ENCODE measurements at places on chromosomes 16 and 17.

DNA sequence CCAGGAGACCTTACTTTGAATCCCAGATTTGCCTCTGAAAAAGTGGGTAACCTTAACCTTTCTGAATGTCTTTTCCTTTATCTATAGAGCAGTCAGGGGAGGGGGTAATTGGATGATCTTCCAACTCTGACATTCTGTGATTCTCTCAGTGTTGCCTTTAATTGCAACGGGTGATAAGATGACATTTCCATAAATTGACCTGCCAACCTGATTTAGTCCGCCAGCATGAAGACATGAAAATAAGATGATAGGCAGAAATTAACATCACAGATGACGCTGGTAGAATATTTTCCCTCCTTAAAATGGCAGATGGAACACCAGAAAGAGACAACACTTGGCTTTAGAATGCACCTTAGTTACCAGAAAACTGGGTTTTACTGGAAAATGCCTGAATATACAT, 72.6 kb downstream of the VAT1L start:
- no peak for DNase-seq

- DNase-seq = no peak
These were observed 119.1 kb downstream of the BANP start for GRCh38 chr16:88070341-88070740.

DNA sequence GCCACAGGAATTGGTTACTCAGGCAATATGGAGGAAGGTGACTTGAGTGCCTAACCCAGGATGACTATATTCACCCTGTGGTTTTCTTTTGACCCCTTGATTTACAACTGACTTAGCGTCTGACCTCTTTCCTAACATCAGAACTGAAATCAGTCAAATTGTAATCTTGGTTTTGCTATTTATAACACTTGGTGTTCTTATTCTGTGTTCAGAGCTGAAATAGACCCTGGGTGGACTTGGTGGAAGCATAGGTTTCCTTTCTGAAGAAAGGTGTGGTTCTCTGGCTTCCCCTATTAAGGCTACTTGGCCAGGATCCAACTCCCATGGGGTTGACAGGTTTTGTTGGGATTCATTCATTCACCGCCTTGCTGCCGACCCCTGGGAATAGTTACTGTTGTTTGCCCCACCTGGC, 80.8 kb downstream of the CLEC16A start:
- DNase-seq = no peak

GRCh38 chr16:31502981-31503380, 5.2 kb downstream of the RUSF1 start:
- DNase-seq = no peak

DNA sequence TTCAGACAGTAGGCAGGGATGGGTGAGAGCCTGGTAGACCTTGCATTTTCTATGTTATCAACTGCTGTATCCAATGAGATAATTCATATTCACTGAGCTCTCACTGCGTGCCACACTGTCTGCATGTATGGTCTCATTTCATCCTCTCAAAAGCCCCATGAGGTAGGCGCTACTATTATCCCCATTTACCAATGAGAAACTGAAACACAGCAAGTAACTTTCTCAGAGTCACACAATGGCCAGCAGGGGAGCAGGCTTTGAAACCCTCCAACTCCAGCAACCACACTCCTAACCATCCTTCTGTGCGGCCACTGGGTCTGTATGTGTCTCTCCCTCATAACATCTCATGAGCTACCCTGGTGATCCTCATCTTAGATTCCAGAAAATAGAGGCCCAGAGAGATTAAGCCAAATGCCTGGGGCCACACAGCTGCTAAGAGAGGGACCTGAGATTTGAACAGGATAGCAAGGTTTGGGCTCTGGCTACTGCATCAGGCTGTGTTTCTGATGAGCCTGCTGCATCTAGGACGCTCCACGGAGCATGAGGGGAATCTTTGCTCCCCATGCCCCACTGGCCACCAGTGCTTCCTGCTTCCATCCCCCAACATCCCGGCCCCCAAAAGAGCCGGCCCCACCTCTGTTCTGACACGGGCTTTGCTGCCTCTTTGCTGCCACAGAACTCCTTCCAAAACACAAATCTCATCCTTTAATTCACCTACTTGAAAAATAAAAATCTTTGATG, 3.2 kb downstream of the CCR7 start:
- no peak for DNase-seq

GRCh38 chr16:49743658-49744057, 112.3 kb downstream of the ZNF423 start:
- DNase-seq = no peak

- DNase-seq = no peak
These were observed 14.2 kb downstream of the CX3CL1 start for GRCh38 chr16:57386381-57386951.

DNA sequence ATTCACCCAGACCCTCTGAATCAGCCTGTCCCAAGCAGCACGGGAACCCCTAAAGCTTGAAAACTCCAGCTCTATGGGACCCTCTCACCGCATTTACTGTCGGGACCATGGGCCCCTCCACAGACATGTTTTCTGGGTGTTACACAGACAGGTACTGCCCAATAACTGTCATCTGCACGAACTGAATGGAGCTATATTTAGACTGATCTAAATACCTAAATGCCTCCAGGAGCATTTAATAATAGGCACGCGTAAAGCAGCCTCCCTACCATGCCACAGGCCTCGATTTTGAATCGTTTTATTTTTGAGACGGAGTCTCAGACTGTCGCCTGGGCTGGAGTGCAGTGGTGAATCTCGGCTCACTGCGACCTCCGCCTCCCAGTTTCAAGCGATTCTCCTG, 49.7 kb downstream of the EMP2 start:
- DNase-seq = no peak

GRCh38 chr17:36851250-36851649, 86.0 kb upstream of the LHX1 start:
- no peak for DNase-seq

DNA sequence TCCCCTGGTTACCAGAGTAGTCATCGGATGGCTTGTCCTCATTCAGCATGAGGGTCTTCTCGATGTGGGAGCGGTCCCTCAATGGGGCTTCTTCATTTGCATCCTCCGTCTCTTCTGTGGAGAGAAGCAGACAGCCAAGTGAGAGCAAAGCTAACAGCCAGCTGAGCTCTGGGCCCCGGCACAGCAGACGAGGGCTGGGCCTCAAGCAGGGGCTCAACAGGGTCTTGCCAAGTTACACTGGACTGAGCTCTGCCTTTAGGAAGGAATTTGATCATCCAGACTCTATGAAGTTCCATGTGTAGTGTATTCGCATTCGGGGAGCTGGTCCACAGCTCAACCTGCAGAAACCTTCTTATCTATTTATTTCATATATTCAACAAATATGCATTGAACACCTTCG, 37.4 kb downstream of the SRL start:
- no peak for DNase-seq

GRCh38 chr16:3873482-3874173, 6.9 kb downstream of the CREBBP start:
- DNase-seq = no peak

- no peak for DNase-seq
These were observed 341.0 kb upstream of the EEF2KMT start for GRCh38 chr16:5438591-5438990.

DNA sequence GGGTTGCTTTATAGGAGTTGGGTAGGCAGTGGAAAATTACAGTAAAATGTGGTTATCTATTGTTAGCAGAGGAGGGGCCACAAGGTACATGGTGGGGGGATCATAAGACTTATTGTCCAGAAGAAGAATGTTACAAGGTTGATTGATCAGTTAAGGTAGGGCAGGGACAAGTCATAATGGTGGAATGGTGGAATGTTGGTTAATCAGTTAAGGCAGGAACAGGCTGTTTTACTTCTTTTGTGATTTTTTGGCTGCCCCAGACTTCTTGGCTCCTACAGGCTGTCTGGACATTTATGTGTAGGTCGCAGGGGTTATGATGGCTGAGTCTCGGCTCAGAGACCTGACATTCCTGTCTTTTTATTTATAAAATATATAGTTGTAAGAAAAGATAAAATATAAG, 2277.1 kb downstream of the TP53TG3F start:
- no peak for DNase-seq

- no peak for DNase-seq
These were observed 127.8 kb upstream of the KCNJ16 start for GRCh38 chr17:69947027-69947759.

- DNase-seq = no peak
These were observed 6.6 kb upstream of the SPAG7 start for GRCh38 chr17:4974115-4974670.

GRCh38 chr17:61331886-61332285, 67.8 kb upstream of the TBX2 start:
- DNase-seq = no peak

- DNase-seq = no peak
These were observed 84.8 kb downstream of the CDYL2 start for GRCh38 chr16:80719573-80719972.

DNA sequence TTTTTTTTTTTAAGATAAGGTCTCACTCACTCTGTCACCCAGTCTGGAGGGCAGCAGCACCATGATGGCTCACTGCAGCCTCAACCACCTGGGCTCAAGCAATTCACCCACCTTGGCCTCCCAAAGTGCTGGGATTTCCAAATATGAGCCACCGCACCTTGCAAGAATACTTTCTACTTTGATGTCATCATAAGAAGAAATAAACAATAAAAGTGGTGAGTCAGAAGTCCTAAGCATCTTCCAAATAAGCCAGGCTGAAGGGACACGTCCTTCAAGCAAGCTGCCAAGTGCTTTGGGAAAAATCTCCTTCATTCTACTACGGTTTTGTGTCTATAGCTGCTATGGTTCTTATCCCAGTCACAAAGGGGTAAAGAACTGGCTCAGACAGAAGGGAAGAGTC, 20.3 kb downstream of the HASPIN start:
- no peak for DNase-seq

DNA sequence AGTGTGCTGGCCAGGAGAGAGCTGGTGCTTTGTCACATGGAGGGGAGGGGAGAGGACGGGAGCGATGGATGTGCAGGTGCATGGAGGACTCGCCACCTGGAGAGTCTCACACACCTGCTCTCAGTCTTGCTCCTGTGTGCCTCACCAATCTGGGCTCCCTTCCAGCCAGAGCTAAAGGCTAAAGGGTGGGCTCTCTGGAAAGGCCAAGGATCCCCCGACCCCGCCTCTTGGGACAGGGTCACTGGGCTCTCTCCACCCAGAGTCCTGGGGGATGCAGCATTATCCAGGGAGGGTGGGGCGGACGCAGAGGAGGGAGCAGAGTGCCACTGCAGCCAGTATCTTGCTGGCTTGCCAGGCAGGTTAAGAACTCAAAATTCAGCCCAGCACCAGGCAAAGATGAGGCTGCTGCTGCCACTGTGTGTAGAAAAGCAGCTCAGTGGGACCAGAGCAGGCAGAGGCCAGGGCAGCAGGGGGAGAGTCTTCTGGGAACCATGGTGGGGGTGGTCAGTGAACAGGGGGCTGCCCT, 5.4 kb upstream of the STAT5B start:
- DNase-seq = no peak

GRCh38 chr17:21183468-21183867, 30.5 kb downstream of the TMEM11 start:
- DNase-seq = no peak

- no peak for DNase-seq
These were observed 407.5 kb upstream of the HSBP1 start for GRCh38 chr16:83400234-83400633.

GRCh38 chr17:61219460-61219859, 180.2 kb upstream of the TBX2 start:
- DNase-seq = no peak

- no peak for DNase-seq
These were observed 394.7 kb upstream of the ASIC2 start for GRCh38 chr17:33687831-33688230.

DNA sequence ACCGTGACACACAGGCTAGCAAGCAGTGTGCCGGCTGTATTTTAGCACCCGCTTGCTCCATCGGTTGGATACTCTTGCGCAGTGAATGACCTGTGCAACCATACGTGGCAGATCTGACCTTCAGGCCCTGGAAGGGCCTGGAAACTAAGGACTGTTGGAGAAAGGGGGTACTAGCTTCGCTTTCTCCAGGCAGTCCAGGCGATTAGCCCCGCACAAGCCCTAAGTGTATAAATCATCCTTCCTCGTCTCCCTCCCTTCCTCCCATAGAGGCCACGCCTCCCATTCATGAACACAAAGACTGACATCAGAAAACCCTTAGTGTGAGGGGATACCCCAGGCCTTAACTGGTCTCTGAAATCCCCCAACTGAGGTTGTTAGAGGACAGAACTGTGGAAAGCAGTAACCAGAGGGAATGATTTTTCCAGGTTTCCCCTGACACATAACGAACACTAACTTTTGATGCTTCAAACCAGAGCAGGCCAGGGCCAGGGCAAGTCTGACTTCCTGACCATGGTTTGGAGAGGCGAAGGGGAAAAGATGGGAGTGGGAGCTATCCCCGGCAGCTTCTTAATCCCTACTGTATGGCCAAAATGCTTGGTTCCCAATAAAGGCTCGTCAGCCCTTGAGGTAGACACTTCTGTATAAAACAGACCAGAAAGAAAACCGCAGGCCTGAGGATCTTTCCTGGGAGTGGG, 1.4 kb upstream of the DYNLL2 start:
- DNase-seq = no peak

GRCh38 chr16:58882292-58882691, 148.2 kb upstream of the GOT2 start:
- DNase-seq = no peak

DNA sequence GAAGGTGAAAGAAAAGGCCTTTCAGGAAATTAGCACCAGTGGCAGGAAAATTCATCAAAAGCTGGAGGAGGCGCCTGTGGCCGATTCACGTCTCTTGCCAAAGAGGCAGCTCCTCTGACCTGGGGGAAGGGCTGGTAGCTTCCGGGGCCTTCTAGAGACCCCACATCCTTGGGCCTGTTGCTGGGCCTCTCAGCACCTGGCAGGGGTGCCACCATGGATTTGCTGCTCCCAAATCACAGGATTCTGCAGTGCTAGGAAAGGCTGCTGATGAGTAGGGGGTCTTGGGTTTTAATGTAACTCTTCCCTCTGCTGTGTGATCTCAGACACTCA, 11.6 kb upstream of the CBFB start:
- no peak for DNase-seq

DNA sequence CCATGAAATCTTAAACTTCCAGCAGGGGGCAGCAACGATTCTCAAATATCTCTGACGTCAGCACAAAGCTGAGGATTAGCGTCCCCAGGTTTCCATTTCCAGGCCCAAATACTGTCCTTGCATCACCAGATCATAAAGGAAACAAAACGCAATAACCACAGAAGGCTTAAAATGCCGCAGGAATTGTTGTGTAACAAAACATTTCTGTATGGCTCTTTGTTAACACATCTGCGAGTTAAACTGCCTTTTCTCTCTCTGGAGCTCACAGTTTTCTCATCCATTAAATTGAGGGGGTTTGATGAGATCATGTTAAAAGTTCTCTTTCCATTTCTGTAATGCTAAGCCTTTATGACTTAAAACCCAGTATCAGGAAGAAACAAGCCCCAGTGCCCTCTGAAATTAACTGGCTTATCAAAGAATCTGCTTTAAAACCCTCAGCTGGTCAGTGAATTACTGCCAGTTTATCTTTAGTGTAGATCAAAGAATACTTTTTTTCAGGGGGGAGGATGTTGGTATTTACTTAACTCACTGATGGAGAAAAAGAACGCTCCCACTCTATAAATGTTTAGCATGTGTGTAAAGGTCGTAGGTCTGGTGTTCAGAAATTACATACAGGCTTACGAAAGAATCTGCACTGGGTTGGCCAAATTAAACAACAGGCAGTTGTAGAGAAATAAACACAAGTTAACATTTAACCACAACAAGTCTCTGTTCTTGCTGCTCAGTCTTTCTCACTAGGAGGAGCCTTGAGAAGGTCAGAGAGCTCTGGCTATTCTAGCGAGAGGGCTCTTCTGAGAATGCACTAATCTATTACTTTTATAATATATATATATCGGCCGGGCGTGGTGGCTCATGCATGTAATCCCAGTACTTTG, 10.6 kb upstream of the TERF2 start:
- DNase-seq = peak; percentile 38

- DNase-seq = no peak
These were observed 27.4 kb upstream of the MRC2 start for GRCh38 chr17:62599964-62600657.

All from stimulated activated CD8-positive, alpha-beta memory T cell treated with anti-CD3 and anti-CD28 coated beads, Interleukin-4, amount 100 ng/mL, for 1 hour (primary cell).